Activated CD4-positive, alpha-beta T cell treated with anti-CD3 and anti-CD28 coated beads, Interleukin-2, Interleukin-4, amounts not matched to agents 100 ng/mL and 50 ng/mL, durations not matched to agents 16 hours and 8 hours (primary cell): ENCODE measurements at places on chromosomes 5 and 9.

- DNase-seq = no peak
Observed at GRCh38 chr5:41863871-41864486, 6.2 kb downstream of the OXCT1 start.

DNA sequence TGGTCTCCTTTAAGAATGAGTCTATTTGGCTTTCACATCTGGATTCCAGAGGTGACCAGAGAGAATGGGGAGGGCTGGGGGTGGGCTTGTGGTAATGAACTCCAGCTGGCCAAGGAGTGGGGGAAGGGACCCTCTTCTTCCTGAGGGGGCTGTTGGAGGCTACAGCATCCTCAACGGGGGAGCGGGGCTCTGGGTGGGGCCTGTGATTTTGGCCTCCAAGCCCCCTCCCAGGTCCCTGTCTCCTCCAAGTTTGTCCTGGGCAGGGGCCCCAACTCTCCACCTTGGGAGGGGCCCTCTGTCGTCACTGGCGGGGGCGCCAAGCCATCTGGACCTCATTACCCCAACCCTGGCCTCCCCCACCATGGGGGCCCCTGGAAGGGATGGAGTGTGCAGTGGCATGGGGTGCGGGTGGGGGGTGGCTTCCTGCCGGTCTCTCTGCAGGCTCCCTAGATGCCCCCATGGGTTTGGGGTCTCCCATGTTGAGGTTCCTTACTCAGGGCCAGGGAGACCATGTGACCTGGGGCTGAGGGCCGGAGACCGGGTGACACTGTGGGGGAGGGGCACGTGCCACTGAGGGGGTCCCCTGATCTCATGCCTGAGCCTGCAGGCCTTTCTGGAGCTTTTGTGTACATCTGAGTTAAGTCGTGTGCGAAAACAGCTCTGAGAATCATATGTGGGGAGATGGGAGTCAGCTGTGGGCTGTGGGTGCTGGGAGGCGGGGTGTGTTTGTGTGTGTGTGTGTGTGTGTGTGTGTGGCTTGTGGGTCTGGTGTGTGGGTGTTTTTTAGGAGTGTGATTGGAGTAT lies 32.4 kb downstream of the GOLGA2 start:
- DNase-seq = no peak

DNA sequence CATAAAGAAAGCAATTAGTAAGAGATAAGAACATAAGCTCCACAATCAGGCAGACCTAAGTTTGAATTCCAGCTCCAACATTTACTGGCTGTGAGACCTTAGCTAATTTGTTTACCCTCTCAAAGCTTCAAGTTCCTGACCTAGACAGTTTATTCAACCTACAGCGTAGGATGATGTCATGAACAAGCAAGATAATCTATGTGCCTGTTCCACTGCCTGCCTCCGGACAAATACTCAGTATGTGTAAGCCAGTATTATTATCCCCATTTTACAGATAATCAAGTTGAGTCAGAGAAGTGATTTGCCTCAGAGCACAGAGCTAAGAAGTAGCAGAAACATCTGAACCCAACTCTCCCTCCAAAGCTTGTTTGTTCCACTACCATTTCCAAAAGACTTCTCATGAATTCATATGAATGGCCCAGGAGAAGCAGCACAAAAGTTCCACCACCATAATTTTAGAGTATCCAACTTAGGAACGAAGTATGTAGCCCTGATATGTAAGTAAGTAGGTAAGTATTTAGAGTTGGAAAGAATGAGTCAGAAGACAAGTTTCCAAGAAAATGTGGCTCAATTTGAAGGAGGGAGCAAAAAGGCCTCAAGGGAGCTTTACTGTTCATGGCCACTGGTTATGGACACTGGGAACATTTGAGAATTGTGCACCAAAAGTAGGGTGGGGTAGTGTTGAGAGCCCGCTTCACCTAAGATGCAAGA lies 398.2 kb downstream of the NFIB start:
- no peak for DNase-seq

GRCh38 chr5:122959740-122960445 lies 76.6 kb downstream of the PPIC start:
- no peak for DNase-seq

GRCh38 chr9:8730618-8731017 lies 931.0 kb upstream of the DMAC1 start:
- no peak for DNase-seq
